ENCODE measurements at places on chromosomes 16 and 17.

DNA sequence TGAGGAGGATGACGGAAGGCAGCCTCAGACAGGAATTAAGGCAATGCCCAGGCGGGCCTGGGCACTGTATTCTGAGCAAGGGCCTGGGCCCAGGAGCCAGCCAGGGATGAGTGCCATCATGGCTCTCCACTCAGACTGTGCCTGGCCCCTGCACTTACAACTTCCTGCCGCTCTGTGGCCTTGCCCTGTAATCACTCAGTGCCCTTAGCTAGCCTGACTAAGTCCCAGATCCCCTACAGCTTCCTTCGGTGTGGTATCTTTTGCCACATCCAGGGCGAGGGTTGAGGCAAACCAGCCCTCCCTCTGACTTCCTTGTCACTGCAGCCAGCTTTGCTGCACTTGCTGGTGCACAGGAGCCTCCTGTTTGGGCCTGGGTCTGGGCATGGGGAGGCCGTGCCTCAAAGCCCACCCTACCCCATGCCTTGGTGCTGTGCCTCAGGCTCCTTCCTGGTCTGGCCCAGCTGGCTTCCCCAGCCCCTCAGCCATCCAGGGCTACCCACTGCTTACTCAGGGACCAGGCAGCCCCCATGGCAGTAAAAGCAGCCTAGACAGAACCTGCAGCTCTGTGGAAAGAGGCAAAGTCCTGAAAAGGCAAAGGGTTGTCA lies 9.3 kb downstream of the SLC46A1 start:
- DNase-seq = no peak

- DNase-seq = no peak
Observed at GRCh38 chr17:2237950-2238349, 65.6 kb downstream of the SMG6 start.

DNA sequence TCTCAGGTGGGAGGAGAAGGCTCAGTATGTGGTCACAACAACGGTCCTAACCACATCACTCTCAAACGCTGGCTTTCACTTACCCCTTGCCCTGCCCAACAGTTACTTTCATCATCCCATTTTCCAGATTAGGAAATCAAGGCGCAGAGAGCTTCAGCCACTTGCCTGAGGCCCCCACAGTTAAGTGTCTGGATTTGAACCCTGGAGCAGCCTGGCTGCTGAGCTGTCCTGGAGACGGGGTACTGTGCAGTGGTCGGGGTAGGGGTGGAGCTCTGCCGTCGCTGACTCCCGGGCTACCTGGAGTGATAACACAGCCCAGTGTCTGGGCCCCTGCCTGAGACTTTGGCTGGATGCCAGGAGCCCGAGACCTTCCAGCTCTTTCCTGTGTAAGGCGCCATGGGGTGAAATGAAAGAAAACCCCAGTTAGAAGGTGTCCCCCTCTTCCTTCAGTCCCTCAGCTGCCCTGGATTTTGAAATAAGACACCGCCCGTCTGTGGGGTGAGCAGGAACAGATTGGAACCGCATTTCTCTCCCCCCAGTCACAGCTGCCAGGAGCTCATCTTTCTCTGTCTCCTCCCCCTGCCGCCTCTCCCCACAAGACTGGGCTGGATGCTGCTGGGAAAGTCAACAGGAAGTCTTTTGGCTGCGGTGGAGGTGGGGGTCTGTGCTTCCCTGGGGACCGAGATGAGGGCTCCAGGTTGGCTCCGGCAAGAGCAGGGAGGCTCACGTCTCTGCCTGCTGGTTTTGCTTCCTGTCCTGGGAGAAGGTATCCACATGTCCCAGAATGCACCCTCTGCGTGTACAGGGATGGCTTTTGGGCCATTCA lies 280.2 kb downstream of the SEC14L1 start:
- no peak for DNase-seq

GRCh38 chr16:19104607-19105006 lies 9.2 kb upstream of the ITPRIPL2 start:
- DNase-seq = no peak

- DNase-seq = no peak
Observed at GRCh38 chr16:86334079-86334635, 176.2 kb upstream of the FOXF1 start.

GRCh38 chr16:28494121-28494851 lies at the start of gene APOBR:
Gene APOBR, plus strand, starts transcription at chr16:28494643. Its CDS starts 39 bp downstream, at chr16:28494682.
- DNase-seq = peak; percentile 89

- no peak for DNase-seq
Observed at GRCh38 chr16:66360624-66361324, 5.7 kb upstream of the CDH5 start.

DNA sequence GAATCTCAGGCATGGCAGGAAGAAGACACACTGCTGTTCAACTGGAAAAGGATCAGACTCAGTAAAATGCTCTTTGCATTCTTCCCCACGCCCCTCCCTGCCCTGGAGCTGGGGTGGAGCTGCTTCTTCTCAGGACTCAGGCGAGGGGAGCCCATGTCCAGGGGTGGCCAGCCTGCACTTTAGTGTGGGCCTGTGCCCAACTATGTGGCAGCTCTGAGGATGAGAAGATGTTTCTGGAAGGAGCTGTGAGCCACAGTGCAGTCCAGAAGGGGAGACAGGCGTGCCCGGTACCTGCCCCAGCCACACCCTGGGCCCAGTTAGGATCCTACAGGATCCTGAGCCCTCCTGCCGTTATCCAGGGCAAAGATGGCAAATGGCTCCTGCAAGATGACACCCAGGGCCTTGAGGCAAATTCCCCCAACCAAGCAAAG lies 120.3 kb downstream of the ANKRD11 start:
- no peak for DNase-seq

- DNase-seq = no peak
Observed at GRCh38 chr17:1878419-1879121, 48.8 kb downstream of the RPA1 start.

GRCh38 chr17:76304226-76305134 lies 3.6 kb downstream of the QRICH2 start:
- no peak for DNase-seq

- no peak for DNase-seq
Observed at GRCh38 chr16:13939821-13940220, 19.9 kb downstream of the ERCC4 start.

- no peak for DNase-seq
Observed at GRCh38 chr17:28579526-28579925, 2.8 kb upstream of the ALDOC start.

DNA sequence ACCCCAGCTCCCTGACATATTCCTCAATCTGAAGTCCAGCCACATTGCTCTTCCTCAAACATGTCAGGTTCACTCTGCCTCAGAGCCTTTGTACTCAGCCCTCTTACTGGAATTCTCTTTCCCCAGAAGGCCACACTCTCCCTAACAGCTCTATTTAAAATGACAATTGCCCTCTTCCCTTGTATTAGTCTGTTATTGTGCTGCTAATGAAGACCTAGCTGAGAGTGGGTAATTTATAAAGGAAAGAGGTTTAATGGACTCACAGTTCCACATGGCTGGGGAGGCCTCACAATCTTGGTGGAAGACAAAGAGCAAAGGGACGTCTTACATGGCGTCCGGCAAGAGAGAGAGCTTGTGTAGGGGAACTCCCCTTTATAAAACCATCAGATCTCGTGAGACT lies 46.0 kb downstream of the HS3ST2 start:
- no peak for DNase-seq

- no peak for DNase-seq
Observed at GRCh38 chr16:77788181-77789084, at the start of gene VAT1L. Gene VAT1L, plus strand, starts transcription at chr16:77788564. Its CDS starts 119 bp downstream, at chr16:77788683.

- DNase-seq = no peak
Observed at GRCh38 chr16:48870141-48870540, 260.2 kb upstream of the N4BP1 start.

DNA sequence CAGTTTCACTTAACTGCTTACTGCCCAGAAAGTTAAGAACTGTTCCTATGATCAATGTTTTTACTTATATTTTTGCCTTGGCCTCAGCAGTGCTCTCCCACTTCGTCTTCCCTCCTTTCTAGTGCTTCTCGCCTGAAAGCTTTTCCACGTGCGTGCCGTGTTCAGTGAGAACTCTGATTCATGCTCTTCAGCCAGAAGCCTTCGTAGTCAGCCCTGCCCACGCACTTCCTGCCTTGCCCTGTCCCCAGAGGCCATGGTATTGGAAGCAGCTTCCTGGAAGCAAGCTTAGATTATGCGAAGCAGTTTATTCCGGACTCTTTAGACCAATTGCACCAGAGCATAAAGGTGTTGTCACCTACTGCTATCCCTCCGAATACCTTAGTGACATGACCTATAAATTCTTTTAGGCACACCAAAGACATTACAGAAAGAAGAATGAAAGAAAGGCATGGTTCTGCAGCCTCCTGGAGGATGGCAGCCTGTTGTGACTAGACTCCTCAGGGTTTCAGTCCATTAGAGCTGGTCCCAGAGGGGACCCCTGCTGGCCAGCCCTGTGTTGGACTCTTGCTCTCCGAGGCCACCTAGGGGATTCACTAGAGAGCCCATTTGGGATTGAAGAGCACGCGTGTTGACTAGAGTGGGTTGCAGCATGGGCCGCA lies 105.2 kb downstream of the RPTOR start:
- DNase-seq = no peak

DNA sequence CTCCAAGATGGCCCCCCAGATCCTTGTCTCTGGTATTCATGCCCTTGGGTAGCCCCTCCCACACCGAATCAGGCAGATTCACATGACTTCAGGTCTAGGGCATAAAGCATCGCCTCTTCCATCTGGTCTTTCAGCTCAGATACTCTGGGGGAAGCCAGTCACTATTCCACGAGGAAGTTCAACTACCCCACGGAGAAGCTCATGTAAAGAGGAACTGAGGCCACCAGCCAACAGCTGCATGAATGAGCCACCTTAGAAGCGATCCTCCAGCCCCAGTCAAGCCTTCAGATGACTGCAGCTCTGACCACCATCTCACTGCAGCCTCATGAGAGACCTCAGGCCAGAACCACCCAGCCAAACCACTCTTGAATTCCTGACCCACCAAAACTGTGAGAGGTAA lies 54.1 kb downstream of the SOCS3 start:
- no peak for DNase-seq

DNA sequence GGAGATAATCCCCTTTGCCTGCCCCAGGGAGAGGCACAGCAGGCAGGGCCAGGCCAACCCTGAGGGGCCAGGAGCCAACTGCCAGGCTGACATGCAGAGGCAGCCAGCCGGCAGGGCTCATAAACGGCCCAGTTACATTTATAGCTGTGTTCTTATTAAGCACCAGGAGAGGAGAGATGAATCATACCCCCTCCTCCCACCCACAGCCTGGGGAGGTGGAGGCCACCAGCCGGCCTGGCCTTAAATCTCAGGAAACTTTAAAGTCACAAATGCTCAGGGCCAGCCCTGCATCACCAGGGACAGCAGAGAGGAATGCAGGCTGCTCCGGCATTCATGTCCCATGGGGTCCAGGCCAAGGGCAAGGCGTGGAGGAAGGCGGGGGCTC lies 177.2 kb downstream of the TMEM132E start:
- no peak for DNase-seq

DNA sequence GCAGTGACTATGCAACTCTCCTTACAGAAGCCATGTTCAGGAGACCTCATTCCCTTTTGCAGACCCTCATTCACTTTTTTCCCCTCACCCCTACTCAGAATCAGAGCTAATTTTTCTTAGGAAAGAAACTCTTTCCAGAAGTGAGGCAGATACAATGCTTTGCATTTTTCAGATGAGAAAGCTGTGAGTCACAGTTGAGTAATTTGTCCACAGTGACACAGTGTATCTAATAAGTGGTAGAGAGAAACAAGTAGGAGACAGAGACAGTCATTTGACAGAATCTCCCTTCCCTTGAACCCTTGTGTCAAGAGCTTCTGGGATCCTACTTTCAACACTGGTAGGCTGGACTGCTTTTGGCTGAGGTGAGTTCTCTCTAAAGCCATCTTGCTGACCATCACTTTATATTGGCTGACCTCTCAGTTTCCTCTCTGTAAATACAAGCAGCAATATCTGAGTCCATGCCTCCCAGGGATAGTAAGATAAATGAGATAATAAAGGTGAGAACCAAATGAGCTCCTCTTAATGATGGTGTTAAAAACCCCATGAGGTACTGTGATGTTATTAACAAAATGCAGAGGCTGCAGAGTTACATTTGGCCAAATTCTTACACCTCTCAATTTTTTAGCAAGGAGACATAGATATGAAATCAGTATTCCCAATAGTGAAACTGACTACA lies 130.8 kb downstream of the CA10 start:
- DNase-seq = no peak

- DNase-seq = no peak
Observed at GRCh38 chr16:1580956-1581355, 30.9 kb downstream of the IFT140 start.

Measured in central memory CD8-positive, alpha-beta T cell (primary cell).